ENCODE measurements at places on chromosomes 2 and 18.
A peak's percentile ranks its signal among the peaks of the same experiment; 100 is the strongest.

DNA sequence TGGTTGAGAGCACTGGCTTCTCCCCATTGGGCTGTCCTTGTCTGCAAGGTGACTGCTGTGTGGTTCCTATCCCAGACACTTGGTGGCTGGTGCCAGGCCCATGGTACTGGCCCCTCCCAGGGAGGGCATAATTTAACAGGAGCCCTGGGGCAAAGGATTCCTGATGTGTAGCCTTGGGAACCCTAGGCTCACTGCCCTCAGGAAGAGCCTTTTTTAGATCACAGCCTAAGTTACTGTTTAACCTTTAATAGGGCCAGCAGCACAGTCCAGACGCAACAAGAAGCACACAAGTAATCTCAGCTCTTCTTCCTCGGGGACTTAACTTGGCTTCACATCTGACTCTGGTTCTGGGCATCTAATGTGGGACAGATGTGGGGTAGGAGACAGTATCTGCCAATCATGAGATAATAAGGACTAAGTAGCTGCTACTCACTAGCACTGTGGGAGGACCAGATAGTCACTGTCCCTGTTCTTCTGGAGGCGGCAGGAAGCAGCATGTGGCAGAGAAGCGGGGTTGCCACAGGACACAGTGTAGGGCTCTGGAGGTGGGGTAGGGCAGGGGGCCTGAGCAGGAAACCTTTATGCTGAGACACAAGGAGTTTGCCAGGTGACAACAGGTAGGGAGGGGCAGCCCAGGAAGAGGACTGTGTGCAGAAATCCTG lies 136.3 kb downstream of the TMEM17 start:
- DNase-seq, result no peak

DNA sequence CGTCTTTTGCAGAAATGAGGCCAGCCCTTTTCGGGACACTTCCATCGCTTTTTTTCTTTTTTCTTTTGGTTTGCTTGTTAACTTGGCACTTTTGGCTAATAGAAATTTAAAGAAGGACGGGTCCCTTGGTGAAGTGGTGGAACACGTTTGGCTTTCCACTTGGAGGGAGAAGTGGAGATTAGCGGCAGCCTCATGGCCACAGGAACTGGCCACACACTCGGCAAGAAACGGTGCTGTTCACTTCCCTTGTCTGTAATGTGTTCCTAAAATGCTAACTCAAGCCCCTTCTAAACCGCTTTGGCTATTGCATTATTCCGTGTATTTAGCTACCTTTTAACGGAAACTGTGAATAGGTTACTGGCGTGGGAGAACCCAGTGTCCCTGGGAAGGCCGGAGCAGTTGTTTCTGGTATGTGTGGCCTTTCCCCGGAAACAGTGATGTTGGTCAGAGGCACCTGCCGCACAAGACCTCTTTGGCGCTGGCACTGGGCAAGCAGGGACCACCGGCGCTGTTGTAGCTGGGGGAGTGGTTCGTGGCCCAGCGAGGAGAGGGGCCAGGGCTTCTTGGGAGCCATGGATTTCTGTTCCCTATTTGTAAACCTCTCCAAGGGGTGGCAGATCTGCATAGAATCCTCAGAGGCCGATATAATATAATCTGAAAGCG lies 981 bp downstream of the RAMP1 start:
- no peak for DNase-seq

GRCh38 chr2:168471163-168471475 lies 15.0 kb downstream of the CERS6 start:
- DNase-seq, result no peak

DNA sequence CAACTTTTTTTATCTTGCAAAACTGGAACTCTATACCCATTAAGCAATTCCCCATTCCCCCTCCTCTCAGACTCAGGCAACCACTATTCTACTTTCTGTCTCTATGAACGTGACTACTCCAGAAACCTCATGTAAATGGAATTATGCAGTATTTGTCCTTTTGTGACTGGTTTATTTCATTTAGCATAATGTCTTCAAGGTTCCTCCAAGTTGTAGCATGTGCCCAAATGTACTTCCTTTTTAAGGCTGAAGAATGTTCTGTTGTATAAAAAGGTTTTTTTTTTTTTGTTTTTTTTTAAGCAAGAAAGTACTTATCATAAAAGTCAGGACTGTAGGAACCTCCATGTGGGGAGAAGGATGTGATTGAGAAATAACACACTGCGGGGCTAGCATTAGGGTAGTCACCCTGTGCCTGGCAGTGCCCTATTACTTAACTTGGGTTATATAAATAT lies 262.9 kb upstream of the FBXO11 start:
- DNase-seq, result peak; percentile 15
